Type B pancreatic cell (in vitro differentiated cells): ENCODE measurements at places on chromosomes 12 and 14. TPM values are rescaled to one million over a fixed set of nuclear protein-coding genes. Genes with fewer than 3 reads are reported as not detected.

CLEC2A gene
- not detected in 2 replicates for total RNA-seq

TBX3 gene
- 102 and 130 TPM in 2 replicates for total RNA-seq

SERPINA5 gene
- 4.9 and 7.7 TPM in 2 replicates for total RNA-seq

CMA1 gene
- total RNA-seq, result not detected in 2 replicates

VAMP1 gene
- 10.1 and 12.7 TPM in 2 replicates for total RNA-seq

CLEC4A gene
- total RNA-seq, result 0.29 TPM in 1 of 2 replicates, not detected in the other
